ENCODE measurements at places on chromosomes 6 and 20.
A peak's percentile ranks its signal among the peaks of the same experiment; 100 is the strongest.

GRCh38 chr20:33211817-33212424 is 5.2 kb upstream of the BPIFA3 start:
- DNase-seq, result peak; percentile 70

DNA sequence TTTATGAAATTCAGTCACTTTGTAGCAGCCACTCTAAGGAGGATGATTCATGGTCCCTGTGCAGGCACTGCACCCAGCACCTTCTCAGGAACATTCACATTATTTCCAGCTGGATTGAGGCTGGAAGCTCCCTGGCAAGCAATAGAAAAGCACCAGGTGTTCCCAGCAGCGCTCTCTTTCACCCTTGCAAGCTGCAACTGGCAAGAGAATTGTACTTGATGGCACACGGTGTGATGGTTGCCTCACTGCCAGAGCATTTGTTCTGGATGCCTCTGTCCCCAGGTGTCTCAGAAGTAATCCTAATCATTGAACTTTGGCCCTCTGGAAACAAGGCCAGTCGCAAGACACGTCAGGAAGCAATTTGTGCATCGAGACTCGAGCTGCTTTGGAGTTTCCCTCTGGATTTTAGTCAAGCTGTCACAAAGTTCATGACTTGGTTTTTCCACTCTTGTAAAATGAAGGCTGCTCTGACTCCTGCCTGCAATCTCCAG is 24.9 kb upstream of the PHACTR2 start:
- DNase-seq, result no peak

GRCh38 chr20:46640536-46641311 is 10.5 kb downstream of the SLC13A3 start:
- no peak for DNase-seq

DNA sequence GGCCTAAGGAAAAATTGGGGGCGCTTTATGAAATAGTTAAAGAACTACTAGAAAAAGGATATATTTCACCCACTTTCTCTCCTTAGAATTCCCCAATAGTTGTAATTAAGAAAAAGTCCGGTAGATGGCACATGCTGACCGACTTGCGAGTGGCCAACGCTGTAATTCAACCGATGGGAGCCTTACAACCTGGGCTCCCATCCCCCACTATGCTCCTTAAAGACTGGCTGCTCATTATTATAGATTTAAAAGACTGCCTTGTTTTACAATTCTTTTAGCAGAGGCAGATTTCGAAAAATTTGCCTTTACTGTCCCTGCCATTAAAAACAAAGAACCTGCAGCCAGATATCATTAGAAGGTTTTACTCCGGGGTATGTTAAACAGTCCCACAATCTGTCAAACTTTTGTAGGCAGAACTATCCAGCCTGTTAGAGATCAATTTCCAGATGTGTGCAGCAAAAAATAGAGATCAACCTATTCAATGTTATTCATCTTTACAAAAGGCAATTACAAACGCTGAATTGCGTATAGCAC is 58.5 kb upstream of the PRSS16 start:
- peak; percentile 85 for DNase-seq

GRCh38 chr6:147105786-147106185 is 98.4 kb upstream of the STXBP5 start:
- no peak for DNase-seq

DNA sequence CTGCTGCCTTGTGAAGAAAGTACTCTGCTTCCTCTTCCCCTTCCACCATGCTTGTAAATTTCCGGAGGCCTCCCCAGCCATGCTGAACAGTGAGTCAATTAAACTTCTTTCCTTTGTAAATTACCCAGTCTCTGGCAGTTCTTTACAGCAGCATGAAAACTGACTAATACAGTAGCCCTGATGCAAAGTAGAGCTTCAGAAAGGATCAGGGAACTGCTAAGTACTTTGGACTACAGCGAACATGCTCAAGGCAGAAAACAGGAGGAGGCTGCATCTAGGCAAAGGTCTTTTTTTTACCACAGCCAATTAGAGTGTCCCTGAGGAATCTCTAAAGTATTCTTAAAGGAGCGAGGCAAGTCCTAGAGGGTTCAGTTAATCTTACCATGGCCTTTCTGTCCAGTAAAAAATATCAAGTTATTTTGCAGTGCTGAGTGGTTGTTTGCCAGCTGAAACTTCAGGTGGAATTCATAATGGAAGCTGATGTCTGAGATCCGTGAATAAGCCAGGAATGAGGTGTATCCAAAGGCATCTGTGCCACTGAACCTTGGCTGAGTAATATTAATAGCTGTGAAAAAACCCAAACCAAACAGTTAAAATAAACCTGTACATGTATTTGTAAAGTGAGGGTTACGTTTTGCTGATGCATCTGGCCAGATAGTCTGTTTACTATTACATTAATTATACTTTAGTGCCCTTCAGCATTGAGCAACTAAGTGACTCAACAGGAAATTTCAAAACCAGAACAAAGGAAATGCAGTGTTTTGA is 170.4 kb downstream of the PHF3 start:
- DNase-seq, result peak; percentile 82

DNA sequence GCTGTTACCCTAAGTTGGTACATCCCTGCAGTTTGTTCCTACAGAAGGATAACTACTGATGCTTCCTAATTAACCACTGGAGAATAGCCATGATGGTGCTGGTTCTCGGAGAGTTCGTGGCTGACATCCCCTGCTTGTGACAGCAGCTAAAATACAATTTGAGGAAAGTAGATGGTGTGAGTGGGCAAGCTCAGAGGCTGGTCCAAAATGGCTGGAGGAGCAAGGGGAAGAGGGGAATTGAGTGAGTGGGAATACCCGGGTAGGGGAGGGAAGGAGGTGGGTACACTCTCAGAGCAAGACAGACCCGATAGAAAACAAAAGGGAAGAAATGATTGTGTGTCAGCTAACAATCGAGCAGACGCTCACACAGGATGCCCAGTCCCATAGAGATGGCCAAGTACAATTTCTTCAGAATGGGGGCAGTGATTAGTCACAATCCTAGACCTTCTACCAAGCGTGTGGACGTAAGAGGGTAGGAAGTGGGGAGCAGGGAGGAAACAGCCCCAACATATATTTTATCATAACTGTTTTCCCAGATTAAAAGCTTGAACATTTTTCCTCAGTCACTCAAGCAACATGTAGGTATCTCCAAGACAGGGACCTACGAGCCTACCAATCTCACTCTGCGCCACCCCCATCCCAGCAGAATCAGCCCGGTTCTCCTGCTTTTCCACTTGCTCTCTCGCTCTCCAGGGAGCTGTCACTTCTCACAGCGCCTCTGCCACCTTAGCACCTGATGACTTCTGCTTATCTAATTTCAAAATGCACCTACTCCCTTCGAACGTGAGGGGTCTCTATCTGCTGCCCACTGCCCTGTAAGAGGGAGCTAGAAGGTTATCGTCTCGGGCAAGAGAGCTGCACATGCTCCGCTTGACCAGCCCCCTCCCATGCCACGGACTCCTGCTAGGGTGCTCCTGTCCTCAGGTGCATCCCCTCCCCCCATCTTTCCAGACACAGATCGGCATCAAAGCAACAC is 26.2 kb downstream of the RIPOR2 start:
- no peak for DNase-seq

All from NB4 (cell line).